ENCODE measurements at places on chromosomes 13 and 19.

- DNase-seq, result no peak
Measured at GRCh38 chr13:113202912-113203311, 5.6 kb downstream of the PCID2 start.

GRCh38 chr13:46164661-46165060 lies 17.3 kb downstream of the LCP1 start:
- no peak for DNase-seq

DNA sequence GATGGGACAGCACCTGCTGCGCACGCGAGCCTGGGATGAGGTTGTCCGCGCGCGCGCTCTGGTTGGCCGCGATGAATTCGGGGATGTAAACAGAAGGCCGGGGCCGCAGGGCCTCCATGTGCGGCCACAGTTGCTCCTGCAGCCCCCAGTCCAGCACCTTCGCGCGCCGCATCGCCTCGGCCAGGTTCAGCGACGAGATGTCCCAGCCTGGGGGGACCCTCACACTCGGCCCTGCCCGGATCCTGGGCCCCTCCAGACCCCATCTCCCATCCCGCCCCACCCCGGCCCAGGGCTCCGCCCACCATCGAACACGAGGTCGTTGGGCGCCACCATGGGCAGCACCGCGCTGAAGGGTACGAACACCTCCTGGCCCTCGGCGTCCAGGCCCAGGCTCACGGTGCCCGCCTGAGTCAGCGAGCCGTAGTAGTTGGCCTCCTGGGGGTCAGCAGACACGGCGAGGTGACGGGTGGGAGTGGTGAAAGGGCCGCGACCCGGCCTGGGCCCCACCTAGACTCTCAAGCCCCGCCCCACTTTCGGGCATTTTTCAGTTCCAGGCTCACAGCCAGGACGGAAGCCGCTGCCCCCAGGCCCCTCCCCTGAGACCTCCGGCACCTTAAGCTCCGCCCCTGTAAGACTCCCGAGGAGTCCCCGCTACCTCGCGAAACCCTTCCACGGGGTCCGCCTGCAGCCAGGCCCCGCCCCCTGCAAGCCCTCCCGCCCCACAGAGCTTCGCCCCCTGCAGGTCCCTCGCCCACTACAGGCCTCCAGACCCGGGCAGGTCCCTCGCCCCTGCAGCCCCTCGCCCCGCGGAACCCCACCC lies 1.1 kb downstream of the ISYNA1 start:
- no peak for DNase-seq

GRCh38 chr13:65722506-65722905 lies 1507.6 kb downstream of the PCDH9 start:
- no peak for DNase-seq

DNA sequence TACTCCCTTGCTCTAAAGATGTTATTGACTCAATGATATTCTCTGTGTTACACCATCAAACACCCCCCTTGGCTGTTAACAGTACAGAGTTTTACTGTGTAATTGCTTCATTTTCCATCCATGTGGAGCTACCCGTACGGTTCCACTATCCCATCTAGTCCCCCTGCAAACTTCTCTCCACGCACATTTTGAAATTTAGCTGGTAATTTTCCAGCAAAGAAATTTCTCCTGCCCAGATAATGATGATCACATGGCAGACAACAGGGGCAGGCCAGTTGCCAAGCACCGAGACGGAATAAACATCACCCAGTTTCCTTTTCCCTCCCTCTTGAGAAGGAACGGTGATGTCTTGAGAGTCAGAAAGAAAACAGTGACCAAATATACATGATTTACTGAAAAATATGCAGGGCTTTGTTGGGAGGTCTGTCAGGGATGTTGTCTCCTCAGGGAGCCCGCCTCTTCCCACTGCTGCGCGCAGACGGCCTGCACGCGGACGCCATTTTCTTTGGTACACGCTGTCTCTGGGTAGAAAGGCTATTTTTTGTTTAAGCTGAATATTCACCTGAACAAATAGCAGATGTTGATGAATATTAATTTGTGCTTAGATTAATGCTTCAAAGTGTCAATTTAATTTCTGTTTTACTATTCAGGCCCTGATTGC lies 109.9 kb downstream of the OLFM4 start:
- no peak for DNase-seq

GRCh38 chr19:46579361-46579879 lies 21.7 kb upstream of the CALM3 start:
- no peak for DNase-seq

GRCh38 chr19:50861010-50861409 lies 6.3 kb downstream of the KLK3 start:
- DNase-seq, result no peak

- no peak for DNase-seq
Measured at GRCh38 chr13:99883805-99884204, 87.8 kb downstream of the ZIC5 start.

DNA sequence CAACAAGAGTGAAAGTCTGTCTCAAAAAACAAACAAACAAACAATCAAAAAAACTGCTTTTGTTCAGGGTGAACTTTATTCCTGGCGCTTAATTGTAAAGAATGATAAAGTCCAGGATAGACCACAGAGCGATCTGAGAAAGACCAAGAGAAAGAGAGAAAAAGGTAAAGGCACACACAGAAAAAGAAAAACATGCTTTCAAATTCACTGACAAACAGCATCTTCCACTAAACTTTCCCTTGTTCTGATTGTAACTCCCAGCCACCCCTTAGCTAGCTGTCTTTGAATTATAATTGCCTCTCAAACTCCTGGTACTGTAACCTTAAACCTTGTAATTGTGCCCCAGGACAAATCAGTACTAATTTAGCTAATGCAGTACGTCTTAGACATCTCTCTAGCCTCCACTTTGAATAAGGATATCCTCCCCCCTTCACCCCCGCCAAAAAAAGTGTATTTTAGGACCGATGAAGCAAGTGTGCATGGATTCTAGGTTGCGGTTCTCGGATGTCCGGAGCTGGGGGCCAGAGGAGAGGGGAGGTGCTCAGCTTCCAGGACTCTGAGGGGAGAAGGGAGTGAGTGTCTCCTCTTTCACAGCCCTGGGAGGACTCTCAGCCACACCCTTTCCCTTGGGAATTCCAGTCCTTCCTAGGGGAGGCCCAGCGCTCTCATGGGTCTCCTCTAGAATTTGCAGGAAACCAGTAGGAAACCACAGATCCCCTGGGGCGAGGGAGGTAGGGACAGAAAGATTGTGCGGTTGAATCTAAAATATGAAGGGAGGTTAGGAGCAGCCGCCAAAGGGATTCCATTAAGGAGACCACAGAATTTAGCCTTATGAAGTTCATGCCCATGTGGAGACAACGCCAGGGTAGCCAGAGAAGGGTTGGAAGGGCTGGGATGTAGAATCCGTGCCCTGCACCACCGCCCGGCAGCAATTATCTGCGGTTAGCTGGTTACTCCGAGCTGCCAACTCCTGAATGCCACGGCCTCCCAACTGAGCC lies 19.7 kb downstream of the ZNF536 start:
- no peak for DNase-seq

DNA sequence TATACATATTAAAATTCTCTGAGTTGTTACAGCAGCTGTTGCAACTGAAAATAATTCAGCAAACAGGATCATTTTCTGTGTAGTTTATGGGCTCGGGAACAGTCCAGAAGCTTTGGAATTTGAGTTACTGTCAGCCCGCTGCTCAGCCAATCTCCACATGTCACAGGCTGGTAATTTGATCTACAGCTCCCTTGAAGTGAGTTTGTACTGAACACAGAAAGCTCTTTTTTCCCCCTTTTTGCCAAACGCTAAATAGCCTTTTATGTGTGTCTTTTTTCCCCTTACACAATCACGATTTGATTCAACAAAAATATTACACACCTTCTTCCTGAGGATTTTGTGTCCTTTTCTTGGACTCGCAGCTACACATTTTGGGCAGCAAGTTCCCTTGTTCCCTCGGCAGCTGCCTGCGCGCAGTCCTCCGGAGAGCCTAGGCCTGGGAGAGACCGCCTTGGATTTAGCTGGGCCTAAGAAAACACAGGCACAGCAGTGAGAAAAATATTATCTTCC lies 371.4 kb downstream of the KCNRG start:
- DNase-seq, result no peak

DNA sequence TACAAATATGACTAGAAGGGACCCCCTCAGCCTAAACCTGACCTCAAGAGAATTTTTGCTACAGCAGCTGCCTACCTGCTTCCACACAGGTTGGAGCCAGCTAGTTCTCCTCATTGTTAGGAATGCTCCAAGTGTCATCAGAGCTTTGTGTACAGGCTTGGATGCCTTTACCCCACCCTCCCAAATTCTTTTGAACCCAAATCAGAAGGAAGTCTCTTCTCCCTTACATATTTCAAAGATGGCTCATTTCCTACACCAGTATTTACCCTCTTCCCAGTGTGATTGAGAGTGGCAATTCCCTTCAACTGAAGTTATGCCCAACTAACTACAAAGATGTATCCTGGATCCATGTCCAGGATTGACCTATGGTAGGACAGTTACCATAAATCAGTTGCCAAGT lies 323.2 kb downstream of the OXGR1 start:
- no peak for DNase-seq

DNA sequence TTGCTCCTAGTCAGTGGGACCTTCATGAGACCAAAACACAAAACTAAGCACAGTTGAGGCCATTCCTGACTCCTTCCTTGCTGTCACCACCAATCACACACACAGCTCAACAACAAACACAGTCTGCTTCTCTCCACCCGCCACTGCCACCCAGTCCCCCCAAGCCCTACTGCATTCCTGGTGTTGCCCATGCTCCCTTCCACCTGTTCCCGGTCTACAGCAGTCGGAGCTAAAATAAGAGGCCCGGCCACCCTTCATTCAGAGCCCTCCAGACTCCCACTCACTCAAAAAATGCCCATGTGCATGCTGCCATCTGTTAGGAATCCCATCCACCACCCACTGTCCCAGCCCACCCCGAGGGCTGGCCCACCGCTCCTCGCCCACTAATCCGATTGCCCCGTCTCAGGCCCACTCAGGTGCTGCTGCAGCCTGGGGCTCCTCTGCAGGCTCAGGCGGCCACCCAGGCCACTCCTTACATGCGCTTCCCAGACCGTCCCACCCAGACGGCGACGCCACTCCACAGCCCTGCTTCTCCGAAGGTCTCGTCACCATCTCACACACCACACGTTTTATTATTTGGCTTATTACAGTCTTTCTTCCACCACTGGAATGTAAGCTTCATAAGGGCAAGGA lies 127.6 kb downstream of the RNF17 start:
- no peak for DNase-seq

DNA sequence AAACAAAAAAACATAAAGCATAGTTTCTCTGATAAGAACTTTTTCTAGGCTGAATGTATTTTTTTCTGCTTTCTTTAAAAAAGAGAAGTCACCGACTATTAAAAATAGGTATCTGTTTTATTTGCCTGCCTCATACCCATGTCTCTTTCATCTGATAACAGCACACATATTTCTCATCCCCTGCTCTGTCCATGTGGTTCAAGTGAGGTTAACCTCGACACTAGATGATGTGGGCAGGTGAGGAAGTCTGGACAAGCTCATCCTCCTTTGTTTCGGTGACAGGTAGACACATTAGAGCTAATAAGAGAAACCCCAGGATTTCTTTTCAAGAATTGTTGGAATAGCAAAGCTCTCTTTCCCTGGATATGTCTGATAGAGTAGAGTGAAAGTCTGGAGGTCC lies 222.7 kb downstream of the GPC5 start:
- no peak for DNase-seq

DNA sequence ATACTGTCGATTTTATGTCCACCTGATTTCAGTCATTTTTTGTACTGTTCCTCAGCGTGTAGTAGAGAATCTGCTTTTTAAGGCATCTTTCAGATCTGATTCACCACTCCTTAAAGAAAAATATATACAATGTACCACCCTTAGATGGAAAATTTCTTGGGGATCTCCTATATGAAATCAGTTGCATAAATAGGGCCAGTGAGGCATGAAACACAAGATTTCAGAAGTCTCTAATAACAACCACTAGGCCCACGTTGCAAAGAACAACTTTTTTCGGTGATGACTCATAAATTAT lies 1.4 kb downstream of the USP12 start:
- DNase-seq, result no peak

DNA sequence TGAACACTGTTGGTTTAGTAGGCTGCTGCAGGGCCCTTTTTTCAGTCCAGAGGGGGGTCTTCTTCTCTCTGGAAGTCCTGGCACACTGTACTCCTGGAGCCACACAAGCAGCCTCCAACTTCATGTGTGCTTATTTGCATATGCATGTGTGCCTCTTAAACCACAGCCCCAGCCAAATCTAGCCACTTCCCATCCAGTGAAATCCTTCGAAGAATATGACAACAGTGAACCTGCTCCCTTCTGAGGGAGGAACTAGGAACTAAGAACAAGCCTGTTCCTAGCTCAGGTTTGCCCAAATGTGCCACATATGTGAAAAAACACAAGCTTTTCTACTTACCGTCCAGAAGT lies 348.5 kb downstream of the FOXO1 start:
- DNase-seq, result no peak

- DNase-seq, result no peak
Measured at GRCh38 chr13:83906240-83906820, 24.1 kb upstream of the SLITRK1 start.

- no peak for DNase-seq
Measured at GRCh38 chr13:106996867-106997618, 429.1 kb upstream of the ARGLU1 start.

GRCh38 chr19:7606289-7606688 lies 10.6 kb downstream of the CAMSAP3 start:
- DNase-seq, result no peak

DNA sequence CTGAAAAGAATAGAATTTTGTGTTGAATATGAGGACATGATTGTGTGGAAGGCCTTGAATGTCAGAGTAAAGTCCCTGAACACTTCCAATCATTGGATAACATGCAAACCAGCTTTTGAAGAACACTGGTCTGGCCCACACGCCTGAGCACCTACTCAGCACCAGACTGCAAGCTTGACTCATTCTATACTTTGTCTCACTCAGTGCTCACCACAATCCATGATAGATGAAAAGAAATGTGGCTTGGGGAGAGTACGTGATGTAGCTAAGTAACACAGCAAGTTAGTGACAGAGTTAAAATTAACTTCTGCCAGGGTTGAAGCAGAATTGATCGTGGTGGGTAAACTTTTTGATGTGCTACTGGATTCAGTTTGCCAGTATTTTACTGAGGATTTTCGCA lies 12.0 kb downstream of the DLEU7 start:
- no peak for DNase-seq

- DNase-seq, result no peak
Measured at GRCh38 chr19:51564791-51565190, 6.3 kb upstream of the ZNF175 start.

GRCh38 chr13:111484141-111484925 lies 163.9 kb downstream of the TEX29 start:
- no peak for DNase-seq

DNA sequence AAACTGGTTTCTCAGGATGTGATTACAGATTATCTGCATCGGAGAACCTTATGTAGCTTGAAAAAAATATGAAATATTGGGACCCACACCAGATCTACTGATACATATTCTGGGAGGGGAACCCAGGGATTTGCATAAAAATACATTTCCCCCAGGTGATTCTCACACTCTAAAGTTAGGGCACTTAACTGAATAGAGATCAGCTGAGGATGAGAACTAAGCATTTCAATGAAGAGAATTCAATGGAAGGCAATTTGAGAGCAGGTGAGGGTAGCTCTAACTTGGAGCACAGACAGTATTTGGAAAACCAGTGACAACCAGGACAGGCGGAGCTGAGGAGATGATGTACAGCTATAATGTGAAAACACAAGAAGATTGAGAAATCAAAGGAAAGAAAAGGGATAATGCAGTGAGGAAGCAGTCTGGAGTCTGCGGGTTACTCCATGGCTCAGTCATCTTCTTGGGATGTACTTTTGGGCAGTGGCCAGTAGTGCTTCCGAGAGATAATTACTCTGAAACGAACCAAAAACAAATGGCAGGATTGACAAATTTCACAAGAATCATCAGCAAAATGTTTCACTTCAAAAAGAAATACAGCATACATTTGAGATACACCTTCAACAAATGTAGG lies 6.1 kb upstream of the OXGR1 start:
- no peak for DNase-seq

GRCh38 chr13:106568299-106569003 lies 514 bp upstream of the ARGLU1 start:
- no peak for DNase-seq

All from caudate nucleus (tissue), 63 donors.